Activated CD4-positive, alpha-beta T cell treated with anti-CD3 and anti-CD28 coated beads, Interleukin-2, amount 50 U/mL, for 48 hours (primary cell): ENCODE measurements at places on chromosomes 13 and 19.

DNA sequence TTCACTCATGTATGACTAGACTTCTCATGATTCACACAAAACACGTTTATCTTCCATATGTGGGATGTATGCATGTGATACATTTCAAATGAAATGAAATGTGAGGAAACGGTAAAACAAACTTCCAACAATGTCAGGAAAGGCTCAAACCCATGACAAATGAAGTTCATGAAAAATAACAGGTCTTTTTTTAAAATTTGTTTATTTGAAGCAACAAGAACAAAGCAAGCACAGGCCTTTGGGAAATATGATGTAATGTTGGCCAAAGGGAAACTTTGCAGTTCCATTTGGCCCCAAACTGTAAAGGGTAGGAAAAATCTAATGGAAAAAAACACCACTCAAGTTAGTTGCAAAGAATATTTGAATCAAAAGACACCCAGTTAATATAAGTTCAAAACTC, 463.8 kb upstream of the ARGLU1 start:
- no peak for DNase-seq

DNA sequence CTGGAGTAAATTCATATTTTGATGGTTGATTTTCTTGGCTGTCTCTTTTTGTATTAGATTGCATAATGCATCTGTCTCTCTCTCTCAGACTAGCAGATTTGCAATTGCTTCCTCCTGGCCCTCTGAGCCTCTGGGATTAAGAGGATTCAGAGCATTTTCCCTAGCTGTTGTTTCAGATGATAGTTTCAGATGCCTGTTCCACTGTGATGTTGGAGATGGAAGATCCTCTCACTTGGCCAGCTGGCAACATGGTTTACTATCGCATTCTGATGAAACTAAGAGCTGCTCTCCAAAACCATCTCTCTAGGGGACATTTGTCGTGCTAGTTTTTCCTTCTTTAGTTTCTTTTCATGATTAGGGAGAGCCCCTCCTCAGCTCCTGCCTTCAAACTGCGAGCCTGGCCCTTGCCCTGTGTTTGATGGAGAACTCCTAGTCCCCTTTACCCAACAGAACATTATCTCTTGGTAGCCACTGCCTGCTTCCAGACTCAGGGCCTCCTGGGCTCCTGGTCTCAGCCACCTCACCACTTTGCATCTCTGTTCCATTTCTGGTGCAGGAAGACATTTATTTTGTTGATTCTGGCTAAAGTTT, 244.6 kb downstream of the B3GLCT start:
- DNase-seq, result no peak

- DNase-seq, result no peak
Observed at GRCh38 chr13:74715718-74716117, 581.5 kb upstream of the KLF12 start.

DNA sequence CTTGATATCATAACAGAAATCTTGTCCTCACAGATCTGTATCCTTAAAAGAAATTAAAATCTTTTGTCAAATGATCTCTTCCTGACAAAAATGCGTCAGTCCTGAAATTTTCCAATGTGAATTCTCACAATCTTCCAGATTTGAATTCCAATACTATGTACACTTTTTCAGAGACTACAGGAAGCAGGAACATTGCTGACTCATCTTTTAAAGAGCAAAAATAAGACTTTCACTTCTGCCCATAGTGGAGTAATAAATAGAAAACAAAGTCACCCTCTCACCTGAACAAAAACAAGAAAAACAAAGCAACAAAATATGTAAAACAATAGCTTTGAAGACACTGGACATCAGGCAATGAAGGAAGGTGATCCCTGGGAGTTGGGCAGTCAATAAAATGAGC, 167.0 kb upstream of the IPO5 start:
- DNase-seq, result no peak

DNA sequence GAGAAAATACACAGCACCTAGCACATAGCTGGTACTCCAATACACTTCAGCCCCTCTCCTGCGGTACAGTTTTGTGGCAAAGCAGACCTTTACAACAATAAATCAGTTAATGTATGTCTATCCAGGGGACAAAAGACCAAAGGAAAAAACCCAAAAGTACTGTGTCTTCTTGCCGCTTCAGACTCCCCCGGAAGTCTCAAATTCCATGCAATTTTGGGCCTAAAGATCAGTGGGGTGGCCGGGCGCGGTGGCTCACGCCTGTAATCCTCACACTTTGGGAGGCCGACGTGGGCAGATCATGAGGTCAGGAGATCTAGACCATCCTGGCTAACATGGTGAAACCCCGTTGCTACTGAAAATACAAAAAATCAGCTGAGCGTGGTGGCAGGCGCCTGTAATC, 16.2 kb downstream of the CARS2 start:
- no peak for DNase-seq

- DNase-seq, result no peak
Observed at GRCh38 chr19:16036397-16036925, 39.8 kb upstream of the TPM4 start.

DNA sequence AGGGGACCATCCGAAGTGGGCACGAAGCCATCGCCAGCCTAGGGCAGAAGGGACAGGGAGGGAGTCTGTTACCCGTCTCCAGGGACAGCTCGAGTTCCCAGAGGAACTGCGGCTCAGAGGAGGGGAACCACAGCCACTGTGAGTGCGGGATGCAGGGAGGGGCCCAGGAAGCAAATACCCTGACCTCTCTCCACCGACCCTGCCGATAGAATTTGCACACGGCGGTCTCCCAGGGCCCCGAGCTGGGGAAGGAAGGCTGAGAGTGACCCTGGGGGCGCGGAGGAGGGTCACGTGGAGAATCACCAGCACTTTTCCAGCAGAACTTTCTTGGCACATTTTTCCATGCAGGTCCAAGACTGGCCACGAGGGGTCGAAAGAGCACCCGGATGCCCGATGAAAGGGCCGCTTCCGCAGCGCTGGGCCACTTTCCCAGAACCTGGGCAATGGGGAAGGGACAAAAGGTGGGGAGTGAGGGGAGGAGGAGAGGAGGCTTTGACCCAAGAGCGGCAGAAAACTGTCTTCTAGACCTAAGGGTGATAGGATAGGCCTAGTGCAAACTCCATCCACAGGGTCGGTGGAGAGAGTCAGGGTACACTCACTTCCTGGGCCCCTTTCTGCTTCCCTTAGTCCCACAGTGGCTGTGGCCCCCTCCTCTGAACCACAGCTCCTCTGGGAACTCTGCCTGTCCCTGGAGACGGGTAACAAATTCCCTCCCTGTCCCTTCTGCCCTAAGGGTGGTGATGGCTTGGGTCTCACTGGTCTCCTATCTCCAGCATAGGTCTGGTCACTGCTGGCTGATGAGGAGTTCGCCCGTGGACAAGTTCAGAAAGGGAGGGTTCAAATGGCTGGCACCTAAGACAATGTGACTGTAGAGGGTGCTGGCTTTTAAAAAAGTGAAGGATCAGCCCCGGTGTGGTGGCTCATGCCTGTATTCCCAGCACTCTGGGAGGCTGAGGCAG, 5.3 kb upstream of the GPR4 start:
- DNase-seq, result peak; percentile 66

DNA sequence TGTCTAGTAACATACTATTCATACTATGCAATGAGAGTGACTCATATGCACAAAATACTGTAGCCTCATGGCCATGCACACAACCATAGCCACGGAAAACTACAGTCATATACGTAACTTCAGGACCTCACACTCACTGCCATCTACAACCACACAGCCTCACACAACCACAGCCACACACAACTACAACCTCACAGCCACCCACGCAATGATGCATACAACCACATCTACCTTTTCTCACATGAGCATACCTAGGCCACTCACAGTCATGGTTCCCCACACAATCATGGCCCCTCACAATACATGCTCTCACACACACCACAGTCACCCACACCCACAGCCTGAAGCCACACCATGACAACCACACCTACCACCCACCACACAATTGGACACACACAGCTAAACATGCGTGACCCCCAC, 8.7 kb upstream of the TNFSF14 start:
- DNase-seq, result peak; percentile 74

DNA sequence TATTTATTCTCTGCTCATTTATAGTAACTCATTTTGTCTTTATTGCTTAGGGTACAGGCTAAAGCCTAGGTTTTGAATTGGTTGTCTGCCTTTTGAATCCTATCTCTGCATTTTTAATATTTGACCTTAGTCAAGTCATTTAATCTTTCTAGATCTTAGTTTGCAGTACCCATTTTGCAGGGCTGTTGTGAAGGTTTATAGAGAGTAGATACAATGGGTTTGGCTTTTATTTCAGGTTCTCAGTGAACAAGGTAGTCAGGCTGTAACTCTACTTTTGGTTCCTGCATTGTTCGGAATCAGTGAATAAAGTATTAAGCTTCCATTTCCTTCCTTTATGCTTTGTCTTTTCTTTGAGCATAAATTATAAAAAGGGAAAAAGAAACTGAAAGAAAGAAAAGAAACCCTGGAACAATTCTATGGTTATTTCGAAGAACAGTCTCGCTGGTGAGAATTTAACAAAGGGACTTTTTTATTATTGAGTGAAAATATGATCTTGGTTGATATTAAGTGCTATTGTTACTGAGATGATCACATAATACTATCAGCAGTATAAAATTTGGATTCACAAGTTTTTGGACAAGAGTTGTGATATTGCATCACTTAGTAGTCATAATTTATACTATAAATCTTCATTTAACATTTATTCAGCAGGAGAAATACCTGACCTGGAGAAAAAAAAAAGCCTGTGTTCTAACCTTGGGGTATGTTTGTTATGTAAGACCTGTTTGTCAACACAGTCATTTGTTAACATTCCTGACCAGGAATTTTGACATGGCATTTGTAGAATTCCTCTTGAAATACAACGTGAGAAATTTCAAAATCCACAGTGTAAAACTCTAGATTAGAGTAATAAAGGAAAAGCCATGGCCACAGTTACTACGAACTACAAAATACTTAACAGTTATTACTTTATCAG, 91.3 kb downstream of the ZMYM2 start:
- no peak for DNase-seq
